Vagina (tissue), 2 donors: ENCODE measurements at places on chromosomes 2 and 18.

DNA sequence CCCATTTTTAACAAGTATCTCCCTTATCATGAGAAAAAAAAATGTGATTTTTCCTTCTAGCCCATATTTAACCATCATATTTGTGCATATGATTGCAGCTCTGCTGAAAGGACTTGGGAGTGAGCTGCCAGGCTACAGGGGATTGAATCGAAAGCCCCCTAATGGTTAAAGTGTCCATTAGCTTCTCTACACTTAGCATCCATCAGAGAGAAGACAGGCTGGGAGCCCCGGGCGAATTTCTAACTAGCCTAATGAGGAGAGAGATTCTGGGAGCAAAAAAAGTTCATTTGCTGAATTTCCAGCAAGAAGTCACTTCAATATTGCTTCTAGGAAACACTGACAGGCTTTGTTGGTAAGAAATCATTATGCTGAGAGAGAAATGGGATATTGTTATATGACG, 848.8 kb downstream of the TDRD15 start:
- DNase-seq = no peak
- no peaks in the 10 kb centered on the region for H3K4me1 ChIP-seq
- H3K36me3 ChIP-seq = no peaks in the 10 kb centered on the region
- no peak overlapping the region for H3K27ac ChIP-seq
- no peaks in the 10 kb centered on the region for H3K27me3 ChIP-seq

DNA sequence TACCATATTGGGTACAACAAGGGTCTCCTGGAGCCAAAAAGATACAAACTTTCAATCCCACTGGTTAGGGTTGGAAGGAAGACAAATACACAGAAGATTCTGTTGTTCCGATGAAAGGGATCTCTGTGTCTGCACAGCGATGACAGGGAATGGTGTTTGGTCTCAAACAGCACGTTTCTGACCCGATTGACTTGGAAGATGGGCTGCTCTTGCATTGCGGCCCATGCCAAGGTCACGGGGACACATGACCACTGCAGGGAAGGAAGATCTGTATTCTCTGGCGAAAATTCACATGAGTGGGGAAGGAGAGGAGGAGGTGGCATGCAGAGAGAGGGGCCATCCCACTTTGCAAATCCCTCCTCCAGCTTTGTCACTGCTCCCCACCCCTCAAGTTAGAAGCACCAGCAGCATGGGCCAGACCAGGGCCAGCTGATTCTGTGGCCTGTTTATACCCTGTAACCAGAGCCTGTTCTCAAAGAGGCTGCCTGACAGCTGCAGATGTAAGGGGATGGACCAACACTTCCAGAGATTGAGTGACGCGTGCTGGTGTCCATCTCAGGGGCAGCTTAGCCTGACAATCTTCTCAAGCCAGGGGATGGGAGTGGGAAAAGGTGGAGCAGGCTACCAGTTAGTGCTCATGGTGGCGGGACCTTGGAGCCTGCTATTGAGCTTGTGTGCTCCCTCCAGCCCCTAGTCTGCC, 57.2 kb downstream of the TNP1 start:
- peaks cover 18% of the 10 kb centered on the region for H3K4me1 ChIP-seq
- H3K4me3 ChIP-seq = no peak overlapping the region
- peak overlapping the region; percentile 9 for H3K27ac ChIP-seq
- H3K36me3 ChIP-seq = no peaks in the 10 kb centered on the region
- DNase-seq = no peak

DNA sequence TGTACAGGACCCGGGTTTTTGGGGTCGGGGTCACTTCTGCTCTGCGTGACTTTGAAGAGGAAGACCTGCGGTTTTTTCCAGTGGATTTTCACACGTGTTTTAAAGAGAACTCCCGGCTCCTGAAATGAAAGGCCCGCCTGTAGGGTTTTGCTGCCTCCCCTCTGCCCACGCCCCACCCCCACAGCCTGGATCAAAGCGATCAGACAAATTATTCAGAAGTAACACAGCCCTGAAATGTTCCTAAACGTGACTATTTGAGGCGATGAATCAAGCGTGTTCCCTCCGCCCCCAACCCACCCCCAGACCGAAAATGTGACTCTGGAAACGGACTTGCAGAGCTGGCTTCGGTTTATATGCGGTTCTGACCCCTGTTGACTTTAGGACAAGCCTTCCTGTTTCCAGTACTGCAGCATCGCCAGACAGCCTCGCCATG, 28.7 kb upstream of the SMIM21 start:
- H3K36me3 ChIP-seq = no peaks in the 10 kb centered on the region
- H3K27ac ChIP-seq = peak overlapping the region; percentile 59
- H3K4me1 ChIP-seq = peaks cover 18% of the 10 kb centered on the region
- H3K27me3 ChIP-seq = no peaks in the 10 kb centered on the region
- peak overlapping the region; percentile 51 for H3K4me3 ChIP-seq
- DNase-seq = no peak

DNA sequence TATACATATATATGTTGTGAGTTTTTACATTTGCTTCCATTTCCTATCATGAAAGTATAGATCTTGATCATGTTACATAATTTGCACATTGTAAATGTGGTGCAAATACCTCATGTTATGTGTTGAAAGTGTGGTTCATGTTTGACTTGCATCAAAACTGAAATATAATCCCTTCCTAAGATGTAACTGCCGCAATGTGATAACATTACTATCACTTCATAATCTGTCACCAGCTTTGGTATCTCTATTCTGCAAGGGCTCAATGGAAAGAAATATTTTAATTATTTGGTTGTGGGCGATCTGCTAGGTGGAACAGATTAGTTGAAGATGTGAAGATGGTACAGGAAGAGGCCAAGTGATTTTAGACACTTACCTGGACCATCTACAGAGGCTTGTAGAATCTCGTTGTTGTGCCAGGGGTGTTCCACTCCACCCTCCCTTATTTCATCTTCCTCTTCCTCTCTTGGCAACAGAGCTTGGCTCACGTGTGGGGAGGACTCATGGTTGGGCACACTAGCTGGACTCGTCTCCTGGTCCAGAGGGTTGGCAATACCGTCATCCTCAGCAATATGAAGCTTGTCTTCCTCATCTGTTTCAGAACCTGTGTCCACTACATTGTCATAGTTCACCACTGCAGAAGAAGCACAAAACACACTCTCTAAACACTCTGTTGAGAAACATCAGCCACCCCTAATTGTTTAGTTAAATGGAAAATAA, 90.4 kb downstream of the ZEB2 start:
- H3K27ac ChIP-seq = peak overlapping the region; percentile 65
- H3K4me1 ChIP-seq = peaks cover 41% of the 10 kb centered on the region
- no peak for DNase-seq
- H3K36me3 ChIP-seq = peaks cover 3% of the 10 kb centered on the region
- no peak overlapping the region for H3K4me3 ChIP-seq

DNA sequence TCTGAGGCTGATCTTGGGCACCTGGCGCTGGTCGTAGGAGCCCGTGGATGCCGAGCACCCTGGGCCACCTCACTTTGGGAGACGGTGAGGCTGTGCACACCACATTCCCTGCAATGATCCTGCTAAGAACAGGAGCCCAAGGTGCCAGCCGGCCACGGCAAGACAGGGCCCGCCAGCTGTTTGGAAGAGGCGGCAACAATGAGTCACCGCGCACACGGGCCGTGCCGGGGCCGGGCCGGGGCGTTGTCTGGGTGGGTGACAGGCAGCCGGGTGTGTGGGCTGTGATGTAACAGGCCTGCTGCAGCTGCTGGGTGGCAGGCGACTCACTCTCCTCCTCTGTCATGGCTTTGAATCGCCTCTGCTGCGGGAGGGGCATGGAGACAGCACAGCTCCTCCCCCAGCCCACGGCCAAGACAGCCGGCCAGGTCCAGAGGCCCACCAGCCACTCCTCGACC, 49.7 kb upstream of the ODC1 start:
- H3K36me3 ChIP-seq = no peaks in the 10 kb centered on the region
- peaks cover 17% of the 10 kb centered on the region for H3K4me1 ChIP-seq
- no peak overlapping the region for H3K4me3 ChIP-seq
- peak; percentile 96 for DNase-seq
- H3K27me3 ChIP-seq = no peaks in the 10 kb centered on the region

GRCh38 chr2:122486705-122487415, 731.4 kb downstream of the TSN start:
- no peak overlapping the region for H3K27ac ChIP-seq
- H3K27me3 ChIP-seq = no peaks in the 10 kb centered on the region
- no peaks in the 10 kb centered on the region for H3K36me3 ChIP-seq
- H3K4me3 ChIP-seq = no peak overlapping the region
- DNase-seq = no peak
- no peaks in the 10 kb centered on the region for H3K4me1 ChIP-seq

GRCh38 chr2:120731175-120731574, 4.5 kb upstream of the GLI2 start:
- H3K27me3 ChIP-seq = no peaks in the 10 kb centered on the region
- H3K4me3 ChIP-seq = no peak overlapping the region
- H3K36me3 ChIP-seq = no peaks in the 10 kb centered on the region
- no peak overlapping the region for H3K27ac ChIP-seq
- peak; percentile 79 for DNase-seq

DNA sequence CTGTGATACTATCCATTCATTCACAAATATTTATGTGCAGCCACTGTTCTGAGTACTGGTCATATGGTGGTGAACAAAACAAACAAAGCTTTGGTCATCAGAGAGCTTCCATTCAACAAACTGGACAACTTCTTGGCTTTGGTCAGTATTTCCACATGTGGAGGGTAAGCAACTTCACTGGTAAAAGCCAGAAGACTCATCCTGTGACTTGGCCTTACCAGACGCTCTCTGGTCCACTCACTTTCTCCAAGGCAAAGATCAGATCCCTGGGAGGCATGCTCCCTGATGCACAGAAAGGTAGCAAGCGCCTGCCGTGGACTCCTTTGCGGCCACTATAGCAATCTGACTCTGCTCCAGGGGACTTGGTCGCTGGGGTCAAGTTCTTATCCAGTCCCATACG, 179.5 kb downstream of the EN1 start:
- no peaks in the 10 kb centered on the region for H3K36me3 ChIP-seq
- peaks cover 20% of the 10 kb centered on the region for H3K4me1 ChIP-seq
- no peak overlapping the region for H3K4me3 ChIP-seq
- no peaks in the 10 kb centered on the region for H3K27me3 ChIP-seq
- H3K27ac ChIP-seq = peak overlapping the region; percentile 53

DNA sequence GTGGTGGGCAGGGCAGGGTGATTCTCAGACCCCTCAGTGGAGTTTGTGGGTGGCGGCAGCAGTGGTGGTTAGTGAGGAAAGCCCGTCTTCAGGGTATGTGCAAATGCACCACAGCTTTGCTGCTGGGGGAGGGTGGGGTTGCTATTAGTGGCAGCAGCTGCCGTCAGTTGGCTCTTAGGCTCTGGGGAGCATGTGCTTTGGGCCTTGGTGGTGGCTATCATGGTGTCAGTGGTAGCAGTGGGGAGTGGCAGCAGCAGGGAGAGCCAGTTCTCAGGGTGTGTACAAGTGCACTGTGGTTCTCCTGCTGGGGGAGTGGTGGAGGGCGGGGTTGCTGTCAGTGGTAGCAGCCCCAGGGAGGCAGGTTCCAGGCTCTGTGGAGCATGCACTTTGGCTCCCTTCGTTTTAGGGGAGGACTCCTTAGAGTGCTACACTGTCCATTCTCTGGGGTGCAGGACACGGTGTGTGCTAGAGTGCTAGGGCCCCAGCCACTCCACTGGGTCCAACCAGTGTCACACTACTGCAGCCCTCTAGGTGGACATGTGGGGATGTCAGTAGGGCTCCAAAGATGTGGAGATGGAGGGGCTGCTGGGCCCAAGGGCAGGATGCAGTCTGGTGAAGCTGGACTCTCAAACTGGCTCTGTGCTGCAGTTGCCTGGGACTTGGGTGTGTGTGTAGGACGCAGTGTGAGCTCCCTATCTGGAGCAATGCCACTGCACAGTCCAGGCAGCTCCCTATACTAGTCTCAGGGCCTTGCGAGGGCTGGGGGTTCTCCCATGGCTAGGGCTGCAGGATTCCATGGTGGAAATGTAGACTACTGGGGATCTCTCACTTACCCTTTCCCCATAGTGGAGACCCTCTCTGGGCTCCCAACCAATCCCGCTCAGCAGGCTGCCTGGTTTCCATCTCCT, 45.3 kb downstream of the ADCYAP1 start:
- DNase-seq = no peak
- no peak overlapping the region for H3K4me3 ChIP-seq
- no peaks in the 10 kb centered on the region for H3K27me3 ChIP-seq
- H3K4me1 ChIP-seq = peaks cover 4% of the 10 kb centered on the region

GRCh38 chr18:8177330-8178016, 431.8 kb upstream of the RAB12 start:
- no peaks in the 10 kb centered on the region for H3K27me3 ChIP-seq
- H3K4me3 ChIP-seq = no peak overlapping the region
- peaks cover 11% of the 10 kb centered on the region for H3K4me1 ChIP-seq
- H3K27ac ChIP-seq = no peak overlapping the region
- no peak for DNase-seq

- no peaks in the 10 kb centered on the region for H3K36me3 ChIP-seq
- no peak overlapping the region for H3K4me3 ChIP-seq
- peaks cover 11% of the 10 kb centered on the region for H3K4me1 ChIP-seq
- no peak for DNase-seq
- H3K27me3 ChIP-seq = no peaks in the 10 kb centered on the region
Observed at GRCh38 chr18:57624988-57625387, 3.4 kb upstream of the NARS1 start.

GRCh38 chr18:23095463-23095862, 39.8 kb upstream of the CABLES1 start:
- no peaks in the 10 kb centered on the region for H3K4me1 ChIP-seq
- H3K27ac ChIP-seq = no peak overlapping the region
- H3K36me3 ChIP-seq = no peaks in the 10 kb centered on the region
- DNase-seq = no peak
- no peaks in the 10 kb centered on the region for H3K27me3 ChIP-seq

DNA sequence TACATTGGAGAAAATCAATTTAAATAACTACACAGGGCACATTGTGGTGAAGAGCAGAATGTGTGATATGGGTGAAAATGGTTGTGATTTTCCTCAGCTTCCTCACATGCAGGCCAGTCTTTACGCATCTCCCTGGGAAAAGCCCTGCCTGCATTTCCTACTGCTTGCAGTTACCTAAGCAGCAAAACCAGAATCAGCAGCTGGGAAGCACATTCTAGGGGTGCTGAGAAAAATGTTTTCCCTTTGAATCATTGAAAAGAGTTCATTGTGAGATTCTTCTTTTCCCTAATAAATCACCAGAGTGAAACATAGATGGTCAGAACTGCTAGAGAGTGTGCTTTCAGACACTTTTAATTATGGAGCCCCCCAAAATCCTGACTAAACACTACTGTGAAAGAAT, 656.0 kb downstream of the TDRD15 start:
- H3K27me3 ChIP-seq = no peaks in the 10 kb centered on the region
- H3K27ac ChIP-seq = no peak overlapping the region
- H3K4me3 ChIP-seq = no peak overlapping the region

- H3K4me3 ChIP-seq = no peak overlapping the region
- DNase-seq = no peak
- no peaks in the 10 kb centered on the region for H3K36me3 ChIP-seq
- no peak overlapping the region for H3K27ac ChIP-seq
Observed at GRCh38 chr2:10188211-10188610, 65.7 kb downstream of the RRM2 start.

- H3K27me3 ChIP-seq = no peaks in the 10 kb centered on the region
- no peak overlapping the region for H3K4me3 ChIP-seq
- H3K4me1 ChIP-seq = no peaks in the 10 kb centered on the region
- H3K36me3 ChIP-seq = no peaks in the 10 kb centered on the region
- DNase-seq = no peak
- H3K27ac ChIP-seq = no peak overlapping the region
Observed at GRCh38 chr18:78683191-78684010, 296.2 kb upstream of the SALL3 start.

- H3K4me3 ChIP-seq = no peak overlapping the region
- DNase-seq = no peak
- H3K27ac ChIP-seq = no peak overlapping the region
- H3K36me3 ChIP-seq = no peaks in the 10 kb centered on the region
- H3K4me1 ChIP-seq = no peaks in the 10 kb centered on the region
Observed at GRCh38 chr2:216436383-216436782, 24.1 kb downstream of the SMARCAL1 start.
